Kasumi-1 (cell line): ENCODE measurements at places on chromosomes 5 and 9.

DNA sequence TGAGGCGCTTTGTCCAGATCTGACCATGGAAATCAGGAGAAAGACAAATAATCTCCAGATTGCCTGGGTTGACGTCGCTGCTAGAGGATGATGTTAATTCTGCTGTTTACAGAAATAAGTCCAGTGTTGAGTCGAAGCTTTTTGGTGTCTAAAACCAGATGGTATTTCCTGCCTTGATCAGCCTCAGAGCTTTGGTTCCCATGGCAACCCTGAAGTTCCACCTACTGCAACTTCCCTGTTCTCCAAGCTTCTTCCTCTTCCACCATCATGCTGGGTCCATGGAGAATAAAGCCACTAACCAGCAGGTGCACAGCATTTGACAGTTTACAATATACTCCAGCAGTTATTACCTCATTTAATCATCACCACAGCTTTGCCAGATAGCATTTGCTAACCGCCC lies 18.0 kb upstream of the GABBR2 start:
- DNase-seq: peak; percentile 79

- DNase-seq: no peak
Measured at GRCh38 chr9:130287736-130288135, 22.2 kb downstream of the HMCN2 start.

DNA sequence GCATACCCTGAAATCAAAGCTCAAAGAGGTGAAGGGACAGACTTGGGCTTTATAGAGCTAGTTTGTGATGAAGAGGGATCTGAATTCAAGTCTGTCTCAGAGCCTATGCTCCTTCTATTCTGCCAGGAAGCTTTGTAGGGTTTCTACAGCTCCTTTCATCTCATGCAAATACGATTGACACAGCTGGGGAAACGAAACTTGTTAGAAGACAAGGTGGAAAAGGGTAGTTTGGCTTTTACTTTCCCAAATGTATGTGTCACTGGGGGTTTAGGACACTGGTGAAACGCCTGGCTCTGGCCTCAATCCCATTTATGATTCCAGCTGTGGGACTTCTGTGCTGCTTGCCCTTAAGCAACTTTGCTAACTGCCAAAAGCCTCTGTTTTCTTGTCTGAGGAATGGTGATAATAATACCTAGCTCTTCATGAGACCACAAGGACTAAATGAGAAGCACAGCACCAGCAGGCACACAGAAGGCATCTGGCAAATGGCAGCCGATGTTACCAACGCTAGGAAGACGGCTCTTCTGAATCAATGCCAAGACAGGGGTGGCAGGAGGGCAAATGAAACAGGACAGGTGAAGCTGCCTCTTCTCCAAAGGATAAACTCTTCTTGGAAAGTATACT lies 70.3 kb upstream of the EQTN start:
- no peak for DNase-seq

DNA sequence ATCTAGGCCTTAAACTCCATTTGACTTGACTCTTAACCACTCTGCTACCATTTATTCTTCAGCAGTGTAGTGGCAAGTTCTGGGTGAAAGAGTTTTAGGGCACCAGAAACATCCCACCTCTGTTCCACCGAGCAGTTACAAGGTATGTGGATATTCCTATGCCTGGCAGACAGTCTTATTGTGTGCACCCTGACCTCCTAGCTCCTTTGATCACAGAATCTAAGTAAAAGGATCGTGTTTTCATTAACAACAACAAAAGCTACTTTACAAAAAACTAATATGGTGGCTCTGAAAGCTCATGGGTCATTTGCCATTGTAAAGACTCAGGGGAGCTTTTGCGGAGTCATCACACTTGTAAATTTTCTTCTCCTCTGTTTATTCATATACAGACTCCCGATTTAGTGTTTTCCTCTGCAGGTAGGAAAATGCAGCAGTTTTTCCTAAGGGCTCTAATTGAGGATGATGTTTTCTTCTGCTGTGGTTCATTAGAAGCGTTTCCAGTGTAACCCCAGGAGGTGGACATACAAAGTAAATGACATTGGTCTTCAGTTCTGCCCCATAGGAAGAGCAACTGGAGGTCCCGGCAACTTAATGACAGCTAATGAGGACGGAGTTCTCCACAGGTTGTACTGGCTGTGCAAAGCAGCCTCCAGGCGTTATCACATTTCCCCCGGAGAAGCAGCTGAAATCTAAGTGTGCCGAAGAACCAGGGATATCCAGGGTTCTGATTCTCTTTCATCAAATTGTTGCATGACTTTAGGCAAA lies 78.2 kb downstream of the ATP10B start:
- DNase-seq: no peak

- DNase-seq: no peak
Measured at GRCh38 chr9:112020680-112021596, 124.3 kb downstream of the UGCG start.
